SW 1271 (cell line): ENCODE measurements at places on chromosomes 12 and 14.
A peak's percentile ranks its signal among the peaks of the same experiment; 100 is the strongest.

- no peak for DNase-seq
Measured at GRCh38 chr12:68451261-68452077, 119.3 kb upstream of the MDM1 start.

DNA sequence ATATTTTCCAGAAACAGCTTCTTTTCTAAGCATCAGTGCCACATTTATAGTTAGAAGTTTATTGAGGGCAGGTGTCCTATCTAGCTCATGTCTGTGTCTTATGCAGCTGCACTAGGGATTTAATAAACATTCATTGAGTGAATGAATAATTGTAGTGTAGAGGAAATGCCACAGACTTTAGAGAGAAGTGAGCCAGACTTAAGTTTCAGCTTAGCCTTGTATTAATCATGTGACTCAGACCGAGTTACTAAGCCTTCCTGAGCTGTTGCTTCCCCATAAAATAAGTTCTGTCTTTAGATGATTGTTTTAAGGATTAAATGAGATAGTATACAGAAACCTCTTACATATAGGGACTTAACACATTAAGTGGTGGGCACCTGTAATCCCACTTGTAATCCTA is 236.1 kb upstream of the DDHD1 start:
- no peak for DNase-seq

DNA sequence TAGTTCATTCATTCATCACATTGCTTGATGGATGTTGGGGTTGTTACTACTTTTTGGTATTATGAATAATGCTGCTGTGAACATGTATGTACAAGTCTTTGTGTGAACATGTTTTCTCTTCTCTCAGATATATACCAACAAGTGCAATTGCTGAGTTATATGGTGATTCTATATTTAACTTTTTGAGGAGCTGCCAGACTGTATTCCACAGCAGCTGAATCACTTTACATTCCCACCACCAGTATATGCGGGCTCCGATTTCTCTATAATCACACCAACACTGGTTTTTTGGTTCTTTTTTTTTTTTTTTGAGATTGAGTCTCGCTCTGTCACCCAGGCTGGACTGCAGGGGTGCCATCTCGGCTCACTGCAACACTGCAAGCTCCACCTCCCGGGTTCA is 22.2 kb upstream of the PLEKHG6 start:
- no peak for DNase-seq

DNA sequence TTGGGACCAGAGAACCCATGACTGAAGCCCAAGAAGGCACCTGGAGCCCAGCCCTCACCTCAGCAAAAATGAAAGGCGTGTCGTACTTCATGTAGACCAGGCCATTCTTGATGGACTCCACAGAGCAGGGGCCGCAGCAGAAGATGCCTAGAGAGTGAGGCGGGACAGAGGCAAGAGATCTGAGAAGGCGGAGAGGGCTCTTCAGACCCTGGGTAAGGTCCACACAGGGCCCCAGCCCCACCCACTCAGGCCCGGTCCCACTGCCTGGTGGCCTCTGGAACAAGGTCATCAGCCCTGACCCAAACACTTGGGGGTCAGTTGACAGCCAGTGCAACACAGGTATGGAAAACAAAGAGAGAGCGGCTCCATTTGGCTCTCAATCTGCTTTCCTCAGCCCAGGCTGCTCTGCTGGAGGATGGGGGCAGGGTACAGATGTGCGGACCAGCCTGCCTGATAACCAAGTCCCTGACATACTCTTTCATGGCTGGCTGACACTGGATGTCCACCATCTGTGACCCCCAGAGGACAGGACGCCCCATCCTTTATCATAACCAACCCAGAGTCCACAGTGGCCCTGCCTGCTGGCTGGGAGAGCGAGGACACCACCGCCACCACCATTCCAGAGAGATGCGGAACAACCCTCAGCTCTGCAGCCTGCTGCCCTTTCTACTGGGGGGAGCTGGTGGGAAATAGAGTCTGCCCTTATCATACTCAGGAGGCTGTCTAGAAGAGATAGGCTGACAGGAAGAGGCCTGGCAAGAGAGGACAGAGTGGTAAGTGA is 6.9 kb downstream of the TGM1 start:
- no peak for DNase-seq

- no peak for DNase-seq
Measured at GRCh38 chr14:74207943-74208342, 31.3 kb upstream of the VSX2 start.

GRCh38 chr14:83467811-83468210 is 1934.2 kb upstream of the SEL1L start:
- no peak for DNase-seq

- DNase-seq: no peak
Measured at GRCh38 chr12:98823012-98823411, 177.9 kb downstream of the APAF1 start.

GRCh38 chr14:71403656-71404055 is 496.4 kb downstream of the PCNX1 start:
- peak; percentile 50 for DNase-seq

DNA sequence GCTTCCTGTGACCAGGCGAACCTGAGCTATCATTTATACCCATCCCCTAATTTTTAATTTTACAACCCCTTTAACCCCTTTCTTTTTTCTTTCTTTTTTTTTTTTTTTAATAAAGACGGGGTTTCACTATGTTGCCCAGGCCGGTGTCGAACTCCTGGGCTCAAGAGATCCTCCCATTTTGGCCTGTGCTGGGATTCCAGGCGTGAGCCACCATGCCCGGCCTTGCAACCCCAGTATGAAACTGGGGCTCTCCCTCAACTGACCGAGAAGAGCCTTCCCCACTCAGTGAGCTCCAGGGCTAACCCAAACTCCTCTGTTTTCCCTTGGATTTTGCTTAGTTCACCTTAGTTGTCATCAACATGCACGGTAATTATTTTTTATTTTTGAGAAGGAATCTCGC is 992 bp downstream of the CPSF2 start:
- no peak for DNase-seq

DNA sequence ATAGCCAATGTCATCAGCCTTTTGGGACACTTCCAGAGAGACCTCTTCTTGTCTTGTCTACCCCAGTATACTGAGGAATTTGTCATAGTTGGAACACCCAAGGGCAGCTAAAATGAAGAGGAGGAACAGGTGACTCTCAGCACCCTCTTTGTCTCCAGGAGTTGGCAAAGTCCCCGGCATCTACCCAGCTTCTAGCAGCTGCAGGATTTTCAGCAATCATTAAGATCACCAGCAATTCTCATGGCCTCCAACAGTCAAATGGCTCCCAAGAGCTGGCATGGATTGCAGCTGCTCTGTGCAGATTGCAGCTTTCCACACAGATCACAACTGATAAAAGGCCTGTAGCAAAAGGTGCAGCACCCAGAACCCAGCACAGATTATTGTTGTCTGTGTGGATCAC is 32.9 kb downstream of the RERGL start:
- DNase-seq: no peak

- no peak for DNase-seq
Measured at GRCh38 chr12:106736051-106736957, 38.2 kb upstream of the RIC8B start.

GRCh38 chr14:22509036-22509709 is 79.9 kb downstream of the DAD1 start:
- no peak for DNase-seq

DNA sequence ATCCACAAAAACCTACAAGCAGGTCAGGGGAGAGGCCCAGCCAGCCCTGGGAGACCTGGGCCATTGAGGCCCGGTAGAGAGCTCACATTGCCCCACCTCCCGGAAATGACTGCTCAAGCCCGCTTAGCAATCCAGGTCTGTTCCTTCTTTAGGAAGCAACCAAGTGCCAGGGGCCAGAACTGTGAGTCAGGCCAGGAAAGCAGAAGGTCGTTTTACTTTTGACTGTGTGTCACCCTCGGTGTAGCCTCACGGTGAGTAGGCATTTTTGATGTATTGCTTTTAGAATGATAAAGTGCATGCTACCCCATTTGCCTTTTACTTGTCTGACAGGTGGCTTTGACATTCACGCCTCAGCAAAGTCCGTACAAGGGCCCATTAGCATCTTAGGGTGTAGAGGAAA is 25.4 kb upstream of the PWP1 start:
- DNase-seq: no peak

- no peak for DNase-seq
Measured at GRCh38 chr14:94056579-94057308, 24.3 kb downstream of the DDX24 start.

- no peak for DNase-seq
Measured at GRCh38 chr14:22265319-22266141, 323.5 kb downstream of the DAD1 start.

DNA sequence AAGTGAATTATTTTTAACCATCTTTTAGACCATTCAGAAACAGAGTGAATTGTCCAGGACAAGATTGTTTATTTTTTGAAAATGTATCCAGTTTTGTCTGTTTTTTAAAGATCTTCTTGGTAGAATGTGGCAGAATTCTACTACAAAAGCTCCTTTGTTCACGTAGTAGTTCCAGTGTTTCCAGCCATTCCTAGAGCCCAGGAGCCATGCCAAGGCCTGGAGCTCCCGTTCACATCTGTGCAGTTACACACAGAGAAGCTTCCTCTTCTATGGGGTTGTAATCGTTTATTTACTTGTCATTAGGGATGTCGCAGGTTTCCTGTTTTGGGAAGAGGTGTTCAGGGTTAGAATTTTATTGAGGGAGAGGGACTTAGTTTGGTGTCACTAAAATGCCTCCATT is 409.8 kb downstream of the NPAS3 start:
- DNase-seq: no peak

DNA sequence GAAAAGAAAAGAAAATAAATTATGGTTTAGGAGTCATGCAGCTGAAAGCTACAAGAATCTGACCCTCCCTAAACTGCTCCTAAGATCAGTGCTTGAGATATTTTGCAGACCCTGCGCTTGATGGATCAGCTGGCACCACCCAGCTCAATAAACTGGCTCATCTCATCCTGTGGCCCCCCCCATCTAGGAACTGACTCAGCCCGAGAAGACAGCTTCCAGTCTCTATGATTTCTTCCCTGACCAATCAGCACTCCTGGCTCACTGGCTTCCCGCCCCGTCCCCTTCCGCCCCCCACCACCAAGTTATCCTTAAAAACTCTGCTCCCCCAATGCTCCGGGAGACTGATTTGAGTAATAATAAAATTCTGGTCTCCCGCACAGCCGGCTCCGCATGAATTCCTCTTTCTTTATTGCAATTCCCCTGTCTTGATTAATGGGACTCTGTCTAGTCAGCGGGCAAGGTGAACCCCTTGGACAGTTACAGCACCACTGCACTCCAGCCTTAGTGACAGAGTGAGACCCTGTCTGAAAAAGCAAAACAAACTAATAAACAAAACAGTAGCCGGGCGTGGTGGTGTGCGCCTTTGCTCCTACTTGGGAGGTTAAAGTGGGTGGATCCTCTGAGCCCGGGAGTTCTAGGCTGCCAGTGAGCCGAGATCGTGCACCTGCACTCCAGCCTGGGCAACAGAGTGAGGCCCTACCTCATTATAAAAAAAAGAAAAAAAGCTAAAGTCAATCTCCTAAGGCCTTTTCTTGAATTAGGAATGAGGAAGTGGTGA is 24.5 kb upstream of the SPTLC2 start:
- no peak for DNase-seq

- no peak for DNase-seq
Measured at GRCh38 chr12:46786774-46787173, 39.0 kb downstream of the SLC38A4 start.

- DNase-seq: no peak
Measured at GRCh38 chr12:99476956-99477355, 170.6 kb upstream of the GARIN6 start.

GRCh38 chr12:53299454-53300180 is at the start of gene MYG1:
TSS of gene MYG1 (plus strand) at chr12:53299695. CDS start at chr12:53299738, 43 bp downstream.
- DNase-seq: peak; percentile 92

GRCh38 chr14:98230411-98230810 is 1041.6 kb downstream of the BCL11B start:
- DNase-seq: no peak

GRCh38 chr14:36281309-36281708 is 39.1 kb downstream of the MBIP start:
- no peak for DNase-seq

GRCh38 chr12:111842556-111843396 is 748 bp downstream of the MAPKAPK5 start:
- no peak for DNase-seq

GRCh38 chr12:26853303-26854030 is 20.5 kb upstream of the ITPR2 start:
- no peak for DNase-seq

GRCh38 chr12:94070520-94070919 is 77.9 kb upstream of the PLXNC1 start:
- no peak for DNase-seq

DNA sequence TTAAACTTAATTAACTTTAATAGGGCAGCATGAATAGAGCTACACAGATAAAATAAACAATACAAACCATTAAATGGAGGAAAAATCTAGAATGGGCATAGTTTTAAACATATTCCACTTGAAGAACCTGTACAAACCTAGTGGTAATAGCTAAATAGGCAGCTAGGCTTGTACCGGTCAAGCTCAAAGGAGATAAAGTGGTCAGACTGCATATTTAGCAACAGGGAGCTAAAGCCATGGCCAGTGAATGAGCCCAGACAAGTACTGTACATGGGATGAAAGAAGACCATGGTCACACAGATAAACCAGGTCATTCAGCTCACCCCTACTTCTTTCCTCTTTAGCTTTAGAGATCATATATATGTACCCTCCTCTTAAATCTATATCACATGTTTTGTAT is 186.6 kb upstream of the KRR1 start:
- DNase-seq: no peak

- no peak for DNase-seq
Measured at GRCh38 chr14:51157012-51157411, 62.1 kb upstream of the TRIM9 start.

DNA sequence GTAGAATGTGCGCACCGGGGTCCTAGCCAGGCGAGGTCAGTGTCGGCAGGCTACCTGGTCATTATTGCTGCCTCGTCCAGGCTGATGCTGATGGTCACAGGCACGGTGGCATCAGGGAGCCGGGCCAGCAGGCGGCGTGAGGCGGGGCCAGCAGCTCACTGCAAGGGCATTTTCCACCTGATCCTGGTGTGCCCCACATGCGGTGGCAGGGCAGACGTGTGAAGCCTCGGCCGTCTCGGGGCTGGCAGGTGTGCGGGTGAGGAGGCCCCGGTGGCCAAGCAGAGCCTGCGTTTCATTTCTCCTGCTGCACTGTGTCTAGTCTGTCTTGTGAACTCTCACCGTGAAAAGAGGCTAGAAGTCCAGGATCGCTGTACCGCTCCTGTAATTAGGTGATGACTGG is 12.0 kb upstream of the AMN start:
- no peak for DNase-seq
